ENCODE measurements at places on chromosomes 4 and X. TPM values are rescaled to one million over a fixed set of nuclear protein-coding genes. Genes with fewer than 3 reads are reported as not detected.

The KLF3 gene
- total RNA-seq: 22.3 TPM

The GLRA3 gene
- not detected for total RNA-seq

The SLC38A5 gene
- 10.2 TPM for total RNA-seq

The NSD2 gene
- 84.7 TPM for total RNA-seq

The RNF128 gene
- total RNA-seq: 12.6 TPM

The NUDT10 gene
- 0.63 TPM for total RNA-seq

The BEX2 gene
- total RNA-seq: 14.3 TPM

The PNCK gene
- total RNA-seq: 0.33 TPM

The BTK gene
- not detected for total RNA-seq

The CYBB gene
- not detected for total RNA-seq

The VSIG4 gene
- total RNA-seq: not detected

The DGKK gene
- total RNA-seq: not detected

The TRIM2 gene
- 78.5 TPM for total RNA-seq

The TENM3 gene
- total RNA-seq: 6.3 TPM

The F11 gene
- not detected for total RNA-seq

The CT45A5 gene
- not detected for total RNA-seq

The CSAG1 gene
- not detected for total RNA-seq

The FAT4 gene
- total RNA-seq: 29.2 TPM

The PDCL2 gene
- not detected for total RNA-seq

The BMPR1B gene
- 13.5 TPM for total RNA-seq

The NSG1 gene
- 2.7 TPM for total RNA-seq

The SPANXB1 gene
- total RNA-seq: not detected

The FGF16 gene
- 1.8 TPM for total RNA-seq

The TASL gene
- total RNA-seq: not detected

The MFAP3L gene
- 0.82 TPM for total RNA-seq

The AKAP4 gene
- under 0.01 TPM for total RNA-seq

The TCEAL7 gene
- total RNA-seq: 52.5 TPM

The MAGEA6 gene
- not detected for total RNA-seq

The BST1 gene
- 54.9 TPM for total RNA-seq

The PAGE5 gene
- total RNA-seq: not detected

The XG gene
- 13.8 TPM for total RNA-seq

The RASSF6 gene
- total RNA-seq: not detected

The NWD2 gene
- total RNA-seq: not detected

The TIGD4 gene
- 0.25 TPM for total RNA-seq

The GUCY1B1 gene
- total RNA-seq: 7.0 TPM

The BEX4 gene
- 7.9 TPM for total RNA-seq

The SLC16A2 gene
- total RNA-seq: 28.5 TPM

The SMIM43 gene
- total RNA-seq: 1.1 TPM

The CFI gene
- total RNA-seq: 201 TPM

The REELD1 gene
- total RNA-seq: not detected

Data from fibroblast of the aortic adventitia (primary cell).